Activated naive CD8-positive, alpha-beta T cell treated with anti-CD3 and anti-CD28 coated beads, Interleukin-2, amount 50 U/mL, for 16 hours (primary cell): ENCODE measurements at places on chromosomes 3 and 15.

DNA sequence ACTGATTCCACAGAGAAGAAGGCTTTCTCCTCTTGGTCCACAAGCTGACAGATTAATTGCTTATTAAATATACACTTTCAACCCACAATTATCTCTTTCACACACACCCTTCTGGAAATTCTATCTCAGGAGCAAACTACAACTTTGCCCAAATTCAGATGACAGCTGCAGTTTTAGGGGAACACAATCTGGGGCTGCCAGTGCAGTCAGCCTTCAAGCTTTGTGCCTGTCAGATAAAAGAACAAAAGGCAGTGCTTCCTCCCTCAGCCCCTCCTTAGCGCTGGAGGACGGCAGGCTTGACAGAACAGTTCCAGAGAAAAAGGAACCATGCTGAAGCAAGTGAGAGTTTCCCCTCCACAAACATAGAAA, 99.6 kb downstream of the TMCC1 start:
- no peak for DNase-seq

DNA sequence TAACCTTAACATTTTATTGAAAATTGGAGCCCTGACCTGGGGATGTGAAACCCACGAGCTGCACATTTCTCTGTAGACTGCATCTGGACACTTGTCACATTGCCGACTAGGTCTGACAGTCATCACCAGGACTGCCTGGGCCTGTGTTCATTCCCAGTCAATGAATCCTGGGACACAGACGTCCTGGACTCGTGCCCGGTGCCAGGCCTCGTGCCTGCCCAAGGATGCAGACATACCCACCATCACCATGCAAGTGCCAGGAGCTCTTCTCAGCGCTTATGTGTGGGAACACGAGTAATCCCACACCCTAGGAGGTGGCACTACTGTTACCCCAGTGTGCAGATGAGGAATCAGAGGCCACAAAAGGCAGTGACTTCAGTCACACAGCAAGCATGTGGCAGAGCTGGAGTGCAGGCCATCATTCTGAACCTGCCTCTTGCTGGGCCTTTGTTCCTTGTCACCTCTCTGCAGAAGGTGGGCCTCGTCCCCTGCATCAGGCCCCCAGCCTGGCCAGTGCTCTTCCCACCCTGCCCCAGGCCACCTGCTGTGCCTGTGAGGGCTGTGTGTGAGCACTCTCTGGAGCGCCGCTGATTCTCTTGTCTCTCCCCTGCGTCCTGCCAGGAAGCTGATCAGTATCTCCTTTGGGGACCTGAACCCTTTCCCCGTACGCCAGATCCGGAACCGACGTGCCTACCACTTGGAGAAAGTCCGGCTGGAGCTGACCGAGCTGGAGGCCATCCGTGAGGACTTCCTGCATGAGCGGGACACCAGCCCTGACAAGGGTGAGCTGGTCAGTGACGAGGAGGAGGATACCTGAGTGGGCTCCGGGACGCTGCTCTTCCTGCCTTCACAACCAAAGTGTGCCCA, 58.5 kb downstream of the ADAMTS7 start:
- DNase-seq, result no peak

DNA sequence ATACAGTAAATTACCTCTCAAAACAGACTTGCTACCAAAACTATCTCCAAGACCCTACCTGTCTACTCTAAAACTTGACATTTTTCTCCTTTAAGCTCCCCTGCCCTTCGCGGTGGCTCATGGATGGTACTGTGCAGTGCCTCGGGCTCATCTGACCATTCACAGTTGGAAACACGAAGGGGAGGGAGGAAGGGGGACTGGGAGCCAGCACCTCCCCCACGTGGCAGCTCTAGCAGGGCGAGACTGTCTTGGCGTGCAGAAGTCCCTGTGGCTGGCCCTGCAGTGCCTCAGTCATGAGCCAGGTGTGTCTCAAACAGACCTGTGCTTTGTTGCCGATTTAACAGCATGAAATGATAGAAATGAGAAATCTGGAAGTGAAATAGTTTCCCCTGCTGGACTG, 372.0 kb downstream of the GABRG3 start:
- no peak for DNase-seq

DNA sequence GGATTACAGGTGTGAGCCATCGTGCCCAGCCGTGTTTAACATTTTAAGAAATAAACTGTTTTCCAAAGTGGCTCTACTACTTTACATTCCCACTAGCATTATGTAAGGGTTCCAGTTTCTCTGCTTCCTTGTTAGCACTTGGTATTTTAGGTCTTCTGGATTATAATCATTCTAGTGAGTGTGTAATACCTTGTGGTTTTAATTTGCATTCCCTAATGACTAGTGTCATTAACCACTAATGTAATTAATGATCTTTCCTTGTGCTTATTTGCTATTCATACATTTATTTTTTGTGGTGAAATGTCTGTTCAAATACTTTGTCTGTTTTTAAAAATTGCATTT, 30.7 kb downstream of the ARIH2 start:
- no peak for DNase-seq

DNA sequence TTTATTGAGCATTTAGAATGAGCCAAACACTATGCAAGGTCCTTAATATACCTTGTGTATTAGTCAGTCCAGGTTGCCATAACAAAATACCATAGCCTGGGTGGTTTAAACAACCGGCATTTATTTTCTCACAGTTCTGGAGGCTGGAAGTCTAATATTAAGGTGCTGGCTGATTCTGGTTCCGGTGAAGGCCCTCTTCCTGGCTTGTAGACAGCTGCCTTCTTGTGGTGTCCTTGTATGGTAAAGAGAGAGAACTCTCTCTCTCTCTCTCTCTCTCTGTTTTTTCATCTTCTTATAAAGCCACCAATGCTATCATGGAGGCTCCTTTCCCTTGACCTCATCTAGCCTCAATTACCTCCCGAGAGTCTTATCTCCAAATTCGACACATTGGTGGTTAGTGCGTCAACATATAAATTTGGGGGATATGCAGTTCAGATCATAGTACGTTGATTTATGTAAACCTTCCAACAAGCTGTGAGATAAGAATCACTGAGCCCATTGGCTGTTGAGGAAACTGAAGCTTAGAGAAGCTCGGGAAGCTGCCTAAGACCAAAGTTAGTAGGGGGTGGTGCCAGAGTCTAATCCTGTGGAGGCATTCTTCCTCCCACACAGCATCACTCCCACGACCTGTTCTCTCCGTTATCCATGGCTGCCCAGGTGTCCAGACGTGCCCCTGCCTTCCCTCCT, 298.0 kb upstream of the PROK2 start:
- DNase-seq, result no peak

DNA sequence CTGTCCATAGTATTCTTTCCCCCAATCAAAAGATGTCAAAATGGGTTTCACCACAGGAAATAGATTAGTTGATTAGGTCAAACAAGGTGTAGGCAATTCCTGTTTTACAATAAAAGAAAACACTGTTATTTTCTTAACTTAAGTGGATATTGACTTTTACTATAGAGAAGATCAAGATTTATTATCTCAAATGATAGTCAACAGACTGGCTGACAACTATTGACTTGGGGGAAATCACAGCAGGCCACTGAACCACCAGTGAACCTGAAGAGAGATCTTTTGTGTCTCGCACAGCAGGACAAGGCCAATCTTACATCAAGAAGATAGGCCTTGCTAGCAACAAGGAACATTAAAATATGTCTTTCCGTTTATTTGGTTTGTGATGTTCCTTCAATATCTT, 1187.6 kb downstream of the SI start:
- DNase-seq, result no peak

DNA sequence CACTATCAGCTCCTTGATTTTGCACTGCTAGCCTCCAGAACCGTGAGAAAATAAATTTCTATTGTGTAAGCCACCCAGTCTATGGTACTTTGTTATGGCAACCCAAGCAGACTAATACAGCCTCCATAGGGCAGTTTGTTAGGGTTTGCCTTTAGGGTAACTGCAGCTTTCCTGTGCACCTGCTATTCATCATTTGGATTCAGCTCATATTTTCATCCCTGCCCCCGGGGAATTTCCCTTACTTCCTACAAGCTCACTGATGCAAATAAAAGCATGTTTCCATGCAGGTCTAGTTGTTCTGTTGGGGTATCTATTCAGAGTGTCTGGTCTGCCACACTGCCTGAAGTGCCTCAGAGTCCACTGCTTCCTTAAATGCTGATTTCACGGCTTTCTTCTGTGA, 48.6 kb upstream of the ATOSA start:
- DNase-seq, result no peak

- DNase-seq, result no peak
Measured at GRCh38 chr3:140854961-140855360, 86.7 kb upstream of the SLC25A36 start.

DNA sequence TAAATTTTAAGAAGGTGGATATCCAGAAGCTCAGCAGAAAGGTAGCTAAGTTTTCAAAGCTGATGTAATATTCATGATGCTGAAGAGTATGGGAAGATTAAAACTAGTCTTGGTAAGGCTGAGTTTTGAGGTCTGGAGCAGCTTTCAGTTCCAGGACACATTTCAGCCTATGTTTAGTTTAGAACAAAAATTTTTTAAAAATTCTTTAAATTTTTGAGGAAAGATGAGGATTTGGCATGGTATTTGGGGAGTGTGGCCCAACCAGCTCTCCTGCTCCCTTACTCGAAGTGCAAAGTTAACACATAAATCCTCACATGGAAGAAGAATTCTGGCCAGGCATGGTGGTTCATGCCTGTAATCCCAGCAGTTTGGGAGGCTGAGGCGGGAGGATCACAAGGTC, 1039.1 kb downstream of the NAALADL2 start:
- no peak for DNase-seq

- no peak for DNase-seq
Measured at GRCh38 chr3:15305359-15305844, 27.0 kb downstream of the SH3BP5 start.

- no peak for DNase-seq
Measured at GRCh38 chr3:174488527-174488926, 370.6 kb upstream of the NAALADL2 start.

- no peak for DNase-seq
Measured at GRCh38 chr3:36761779-36762178, 2.6 kb downstream of the DCLK3 start.

- DNase-seq, result no peak
Measured at GRCh38 chr3:114743746-114744485, 403.2 kb downstream of the ZBTB20 start.

DNA sequence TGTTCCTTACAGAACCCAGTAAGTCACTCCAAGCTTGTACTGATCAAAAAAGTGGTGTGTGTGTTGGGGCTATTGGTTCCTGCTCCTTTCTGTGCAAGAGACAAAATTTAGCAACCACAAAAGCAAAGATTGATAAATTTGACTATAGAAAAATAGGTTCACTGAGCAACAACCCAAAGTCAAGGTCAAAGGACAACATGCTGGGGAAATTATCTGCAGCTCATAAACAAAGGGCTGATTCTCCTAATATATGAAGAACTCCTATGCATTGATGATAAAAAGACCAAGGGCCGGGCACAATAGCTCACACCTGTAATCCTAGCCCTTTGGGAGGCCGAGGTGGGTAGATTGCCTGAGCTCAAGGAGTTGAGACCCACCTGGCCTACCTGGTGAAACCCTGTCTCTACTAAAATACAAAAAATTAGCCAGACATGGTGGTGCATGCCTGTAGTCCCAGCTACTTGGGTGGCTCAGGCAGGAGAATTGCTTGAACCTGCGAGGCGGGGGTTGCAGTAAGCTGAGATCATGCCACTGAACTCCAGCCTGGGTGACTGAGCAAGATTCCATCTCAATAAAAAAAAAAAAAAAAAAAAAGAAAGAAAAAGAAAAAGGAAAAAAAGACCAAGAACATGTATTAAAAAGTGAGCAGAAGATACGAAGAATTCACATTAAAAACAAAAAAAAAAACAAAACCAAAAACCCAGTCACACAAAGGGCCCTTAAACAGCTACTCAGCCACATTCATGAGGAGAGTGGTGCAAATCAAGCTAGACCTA, 29.8 kb downstream of the PPCDC start:
- DNase-seq, result no peak

GRCh38 chr3:8325306-8325705, 176.3 kb upstream of the LMCD1 start:
- no peak for DNase-seq

DNA sequence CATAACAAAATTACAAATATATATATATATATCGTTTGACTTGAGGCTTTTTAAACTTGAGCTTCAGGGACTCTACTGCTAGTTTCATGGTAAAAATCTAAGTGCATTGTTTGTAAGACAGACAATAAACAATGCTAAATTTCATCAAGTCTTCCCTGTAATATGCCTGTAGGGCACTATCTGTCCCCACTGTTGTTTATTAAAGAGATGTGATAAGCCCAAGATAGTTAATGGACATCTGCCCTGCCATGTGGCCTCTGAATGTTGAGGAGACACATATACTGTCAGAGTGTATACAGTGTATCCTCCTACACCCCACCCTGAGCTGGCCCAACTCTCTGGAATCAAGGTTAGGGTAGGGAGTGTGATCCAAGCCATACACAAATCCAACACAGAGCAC, 15.1 kb upstream of the EIF1B start:
- no peak for DNase-seq

DNA sequence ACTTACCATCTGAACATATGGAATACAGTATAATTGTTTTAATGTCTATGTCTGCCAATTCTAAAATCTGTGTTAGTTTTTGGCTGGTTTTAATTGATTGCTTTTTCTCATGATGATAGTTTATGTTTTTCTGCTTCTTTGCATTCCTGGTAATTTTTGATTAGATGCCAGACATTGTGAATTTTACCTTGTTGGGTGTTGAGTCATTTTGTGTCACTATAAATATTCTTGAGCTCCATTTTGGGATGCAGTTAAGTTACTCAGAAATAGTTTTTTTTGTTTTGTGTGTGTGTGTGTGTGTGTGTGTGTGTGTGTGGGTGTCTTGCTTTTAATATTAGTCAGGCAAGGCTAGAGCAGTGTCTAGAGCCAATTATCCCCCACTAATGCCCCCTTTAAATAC, 818.8 kb upstream of the NR2F2 start:
- no peak for DNase-seq

DNA sequence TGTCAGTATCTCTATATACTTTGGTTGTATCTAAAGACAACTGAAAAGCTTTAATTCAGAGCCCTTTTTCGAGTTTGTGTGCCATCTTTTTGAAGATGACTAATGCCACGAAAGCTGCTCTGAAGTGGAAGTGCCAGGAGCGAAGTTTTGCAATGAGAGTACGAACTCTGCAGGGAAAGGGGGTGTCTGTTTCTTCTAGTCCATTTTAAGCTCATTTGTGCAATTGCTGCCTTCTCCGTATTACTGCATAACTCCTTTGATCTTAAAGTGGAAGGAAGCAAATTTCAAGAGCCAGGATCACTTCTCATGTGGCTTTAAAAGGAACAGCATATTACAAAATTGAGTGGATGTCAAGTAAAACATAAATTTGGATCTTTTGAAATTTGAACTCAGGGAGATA, 245.3 kb downstream of the FEZF2 start:
- no peak for DNase-seq

- DNase-seq, result no peak
Measured at GRCh38 chr3:30181178-30181465, 425.3 kb upstream of the TGFBR2 start.

- DNase-seq, result no peak
Measured at GRCh38 chr3:11481556-11481955, 162.2 kb downstream of the VGLL4 start.
